ENCODE measurements at places on chromosomes 4 and X.

DNA sequence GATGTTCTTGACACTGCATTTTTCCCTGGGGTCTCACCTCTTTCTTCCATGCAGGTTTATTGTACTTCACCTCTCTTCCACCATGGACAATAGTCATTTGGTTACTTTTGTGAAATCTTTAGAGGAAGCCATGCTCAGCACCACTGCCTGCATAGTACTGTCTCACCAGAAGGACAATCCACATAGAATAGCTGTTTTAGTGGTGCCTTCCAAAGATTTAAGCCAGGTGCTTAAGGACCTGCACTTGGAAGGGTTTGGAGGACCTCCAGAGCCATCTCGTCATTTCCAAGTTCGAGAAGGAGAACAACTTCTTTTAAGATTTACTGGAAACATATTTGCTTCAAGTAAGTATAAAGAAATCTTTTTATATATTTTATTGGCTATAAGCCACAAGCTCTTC is 26.7 kb downstream of the DTHD1 start:
- DNase-seq: no peak

DNA sequence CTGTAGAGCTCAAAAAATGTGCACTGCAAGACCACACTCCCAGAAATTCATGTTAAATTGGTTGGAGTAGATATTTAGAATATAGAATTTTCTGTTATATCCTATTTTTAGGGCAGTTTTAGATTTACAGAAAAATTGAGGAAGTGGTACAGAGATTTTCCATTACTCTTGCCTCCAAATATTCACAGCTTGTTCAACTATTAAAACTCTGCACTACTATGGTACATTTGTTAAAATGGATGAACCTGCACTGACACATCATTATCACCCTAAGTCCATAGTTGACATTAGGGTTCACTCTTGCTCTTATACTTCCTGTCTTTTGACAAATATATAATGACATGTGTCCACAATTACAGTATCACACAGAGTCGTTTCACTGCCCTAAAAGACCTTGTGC is 1724.5 kb downstream of the C4orf33 start:
- DNase-seq: no peak

DNA sequence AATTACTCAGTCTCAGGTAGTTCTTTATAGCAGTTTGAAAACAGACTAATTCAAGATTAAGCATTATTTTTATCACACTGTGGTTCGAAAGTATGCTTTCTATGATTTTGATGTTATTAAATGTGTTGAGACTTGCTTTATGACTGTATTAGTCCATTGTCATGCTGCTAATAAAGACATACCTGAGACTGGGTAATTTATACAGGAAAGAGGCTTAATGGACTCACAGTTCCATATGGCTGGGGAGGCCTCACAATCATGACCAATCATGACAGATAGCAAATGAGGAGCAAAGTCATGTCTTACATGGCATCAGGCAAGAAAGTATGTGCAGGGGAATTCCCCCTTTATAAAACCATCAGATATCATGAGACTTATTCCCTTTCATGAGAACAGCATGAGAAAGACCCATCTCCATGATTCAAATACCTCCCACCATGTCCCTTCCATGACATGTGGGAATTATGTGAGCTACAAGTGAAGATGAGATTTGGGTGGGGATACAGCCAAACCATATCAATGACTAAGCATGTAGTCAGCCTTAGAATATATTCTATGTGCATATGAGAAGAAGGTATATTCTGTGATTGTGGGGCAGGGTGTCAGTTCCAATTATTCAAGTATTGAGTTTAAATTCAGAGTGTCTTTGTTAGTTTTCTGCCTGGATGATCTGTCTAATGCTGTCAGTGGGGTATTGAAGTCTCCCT is 44.6 kb upstream of the UGT2A1 start:
- DNase-seq: no peak

GRCh38 chr4:160276785-160277325 is 1174.0 kb downstream of the RAPGEF2 start:
- no peak for DNase-seq

- DNase-seq: no peak
Measured at GRCh38 chr4:138275963-138276621, 33.9 kb upstream of the SLC7A11 start.

DNA sequence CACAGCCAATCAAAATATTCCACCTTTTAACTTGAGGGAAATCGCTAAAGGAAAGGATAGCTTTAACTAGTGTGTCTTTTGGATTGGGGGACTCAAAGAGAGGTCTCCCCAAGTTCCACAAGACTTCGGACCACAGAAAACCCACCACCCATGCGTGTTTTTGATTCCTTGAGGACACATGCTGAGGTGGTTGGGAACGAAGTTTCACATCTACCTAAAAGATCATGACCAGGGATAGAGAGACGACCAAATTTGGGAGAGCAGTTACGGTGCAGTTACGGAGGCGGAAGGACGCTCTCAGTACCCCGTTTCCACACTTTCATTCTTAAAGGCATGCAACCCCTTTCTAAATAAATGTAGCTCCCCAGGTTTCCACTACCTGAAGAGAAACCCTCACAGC is 1.1 kb downstream of the PCYT1B start:
- DNase-seq: no peak

GRCh38 chr4:128310266-128310697 is 22.7 kb upstream of the PGRMC2 start:
- no peak for DNase-seq

- no peak for DNase-seq
Measured at GRCh38 chr4:141022111-141022695, 111.1 kb downstream of the RNF150 start.

DNA sequence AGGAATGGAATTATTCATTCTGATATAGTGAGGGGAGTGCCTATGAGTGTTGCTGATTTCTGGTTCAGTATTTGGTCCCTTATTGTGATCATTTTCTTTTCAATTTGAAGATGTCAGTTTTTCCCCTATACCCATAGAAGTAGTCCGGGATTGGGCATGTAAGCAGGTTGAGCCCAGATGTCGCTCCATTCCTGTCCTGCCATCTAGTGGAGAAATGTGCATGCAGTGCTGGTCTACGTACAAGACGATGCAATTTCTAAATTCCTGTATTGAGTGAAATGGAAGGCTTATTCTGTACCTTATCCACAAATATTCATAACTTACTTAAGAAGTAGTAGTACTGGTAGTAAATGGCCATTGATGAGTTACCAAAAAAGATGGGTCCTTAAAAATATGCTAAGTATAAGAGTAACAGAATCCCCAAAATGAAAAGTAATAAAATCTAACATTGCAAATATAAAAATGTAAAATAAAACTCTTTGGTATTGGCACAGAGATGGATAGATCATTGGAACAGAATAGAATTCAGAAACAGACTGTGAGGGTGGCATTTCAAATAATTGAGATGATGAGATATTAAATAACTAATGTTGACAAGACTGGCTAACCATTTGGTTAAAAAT is 60.9 kb downstream of the UGT8 start:
- DNase-seq: no peak

GRCh38 chr4:146398404-146398803 is 123.3 kb downstream of the SLC10A7 start:
- DNase-seq: no peak

GRCh38 chrX:24396931-24397279 is 36.5 kb downstream of the SUPT20HL1 start:
- no peak for DNase-seq

- DNase-seq: no peak
Measured at GRCh38 chr4:14752341-14753046, 249.8 kb upstream of the CPEB2 start.

DNA sequence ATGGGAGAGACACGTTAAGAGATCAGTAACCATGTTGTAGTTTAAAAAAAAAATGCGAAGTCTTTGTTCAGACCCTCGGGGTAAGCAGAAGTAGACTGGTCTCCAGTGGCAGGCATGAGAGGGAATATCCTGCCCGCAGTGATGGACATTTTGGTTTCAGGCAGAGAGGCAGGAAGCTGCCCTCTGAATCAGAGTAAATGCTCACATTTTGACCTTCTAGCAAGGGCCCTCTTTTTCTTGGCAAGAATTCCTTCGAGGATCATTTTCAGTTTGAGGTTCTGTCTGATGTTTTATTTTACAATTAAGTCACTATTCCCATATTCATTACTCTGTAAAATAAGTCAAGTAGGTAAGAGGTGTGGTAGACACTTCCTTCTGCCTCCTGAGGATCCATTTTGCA is 28.4 kb downstream of the SORBS2 start:
- DNase-seq: no peak

- DNase-seq: peak; percentile 5
Measured at GRCh38 chr4:7652451-7652881, 217.7 kb upstream of the PSAPL1 start.

GRCh38 chr4:123255971-123256370 is 140.6 kb upstream of the SPRY1 start:
- no peak for DNase-seq

GRCh38 chr4:35939751-35940150 is 304.6 kb downstream of the ARAP2 start:
- no peak for DNase-seq

GRCh38 chrX:19824603-19825002 is 62.8 kb downstream of the SH3KBP1 start:
- peak; percentile 73 for DNase-seq

- no peak for DNase-seq
Measured at GRCh38 chr4:47337893-47338292, 125.6 kb downstream of the COMMD8 start.

GRCh38 chr4:86089781-86090323 is 270.0 kb downstream of the MAPK10 start:
- DNase-seq: no peak

GRCh38 chr4:39502019-39502663 is 25.1 kb downstream of the UGDH start:
- no peak for DNase-seq

- DNase-seq: peak; percentile 24
Measured at GRCh38 chrX:135596495-135596894, 76.0 kb downstream of the INTS6L start.

GRCh38 chr4:141884070-141884469 is 247.7 kb downstream of the IL15 start:
- DNase-seq: no peak

DNA sequence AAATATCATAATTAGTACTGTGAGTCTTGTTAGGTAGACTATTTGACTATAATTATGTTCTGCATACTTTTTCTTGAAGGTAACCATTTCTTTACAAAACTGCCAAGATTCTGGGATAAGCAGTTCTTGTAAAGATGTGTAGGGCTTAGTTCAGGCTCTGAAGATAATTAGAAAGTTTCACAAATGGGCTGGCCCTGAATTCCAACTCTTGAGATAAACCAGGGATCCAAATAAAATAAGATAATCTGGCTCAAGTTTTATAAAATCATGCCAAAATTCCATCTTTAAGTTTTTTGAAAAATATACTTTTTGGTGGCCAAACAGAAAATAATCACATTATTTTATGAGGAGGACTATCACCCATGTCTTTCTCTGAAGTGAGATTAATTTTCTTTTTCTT is 35.5 kb upstream of the GLRB start:
- DNase-seq: no peak

DNA sequence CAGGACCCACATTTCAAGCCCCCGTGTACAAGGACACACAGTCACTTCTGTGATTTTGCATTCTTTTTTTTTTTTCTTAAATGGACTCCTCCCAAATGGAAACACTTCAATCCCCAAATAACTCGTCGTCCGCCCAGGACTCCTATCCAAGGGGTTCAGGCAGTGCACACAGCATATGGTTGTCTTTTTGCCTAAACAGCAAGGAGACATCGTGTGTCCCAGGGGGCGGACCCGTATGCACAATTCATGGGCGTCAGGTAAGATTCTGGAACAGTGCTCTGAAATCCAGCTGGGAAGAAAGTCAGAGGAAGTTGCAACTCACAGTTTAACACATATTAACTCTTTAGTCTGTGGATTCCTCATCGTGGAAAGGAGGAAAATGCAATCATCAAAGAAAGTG is 231.3 kb downstream of the SHOX start:
- DNase-seq: no peak

- DNase-seq: no peak
Measured at GRCh38 chr4:165190591-165191347, 16.6 kb upstream of the KLHL2 start.

DNA sequence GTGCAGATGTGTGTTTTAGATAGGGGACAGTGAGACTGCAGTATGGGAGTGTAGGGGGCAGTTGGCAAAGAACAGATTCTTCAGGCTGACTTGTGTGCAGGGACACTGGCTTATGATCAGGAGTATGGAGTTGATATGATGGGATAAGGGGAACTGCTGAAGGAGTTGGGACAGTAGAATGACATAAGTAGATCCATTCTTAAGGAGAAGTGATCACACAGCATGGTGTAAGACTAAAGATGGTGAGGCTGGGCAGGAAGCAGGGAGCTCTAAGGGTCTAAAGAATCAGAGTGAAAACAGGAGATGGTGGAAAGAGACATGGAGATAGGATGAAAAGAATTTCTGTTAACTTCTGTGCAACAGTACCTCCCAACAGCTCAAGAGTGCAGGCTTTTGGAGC is 70.7 kb downstream of the REELD1 start:
- no peak for DNase-seq

DNA sequence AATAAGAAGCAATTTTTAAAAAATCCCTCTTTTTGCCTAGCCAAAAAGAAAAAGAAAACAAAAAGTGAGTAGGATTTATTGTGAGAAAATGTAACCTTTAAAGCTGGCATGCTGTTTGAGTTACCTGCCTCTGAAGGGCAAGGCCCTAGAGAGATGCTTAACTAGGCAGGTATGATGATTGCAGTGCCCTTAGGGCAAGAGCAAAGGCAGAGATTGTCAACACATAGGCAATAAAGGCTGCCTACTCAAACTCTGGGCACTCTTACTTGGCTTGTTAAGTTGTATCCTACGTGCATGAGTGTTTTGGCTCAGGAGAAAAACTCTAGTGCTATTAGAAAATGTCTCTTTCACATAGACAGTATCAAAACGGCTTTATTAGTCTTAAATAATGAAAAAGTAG is 306.0 kb downstream of the RPA4 start:
- DNase-seq: no peak

GRCh38 chrX:74980802-74981201 is 55.5 kb upstream of the NEXMIF start:
- no peak for DNase-seq

DNA sequence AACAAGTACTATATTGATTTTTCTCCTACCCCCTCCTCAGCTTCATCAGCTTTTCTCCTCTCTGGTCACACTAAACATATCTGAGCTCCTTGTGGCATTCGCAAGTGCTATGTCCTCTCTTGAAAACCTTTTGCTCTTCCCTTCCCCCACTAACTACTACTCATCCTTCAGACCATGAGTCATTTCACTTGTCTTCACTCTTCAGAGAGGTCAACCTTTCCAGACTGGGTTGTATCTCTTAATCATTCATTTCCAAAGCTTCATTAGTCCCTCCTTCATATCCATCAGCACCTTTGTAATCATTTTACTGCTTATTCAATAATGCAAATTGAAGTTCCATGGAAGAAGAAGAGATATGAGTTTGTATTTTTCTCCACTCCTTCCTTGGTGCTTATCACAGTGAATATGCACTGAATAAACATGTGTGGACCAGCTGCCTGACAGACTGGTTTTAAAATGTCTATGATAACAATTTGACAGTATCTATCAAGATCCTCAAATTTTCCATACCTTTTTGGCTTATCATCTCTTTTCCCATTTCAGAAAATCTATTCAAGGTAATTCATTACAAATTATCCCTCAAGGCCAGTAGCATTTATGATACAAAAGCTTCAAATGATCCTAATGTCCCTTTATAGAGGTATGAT is 28.4 kb downstream of the DDX60L start:
- DNase-seq: no peak

GRCh38 chr4:76892601-76893000 is 5.3 kb downstream of the SOWAHB start:
- DNase-seq: no peak
